ENCODE measurements at places on chromosomes 11 and 22.

- DNase-seq = peak; percentile 49
Measured at GRCh38 chr11:47403571-47403970, 4.8 kb upstream of the SLC39A13 start.

GRCh38 chr22:37026325-37026724 lies 6.8 kb downstream of the MPST start:
- no peak for DNase-seq

GRCh38 chr11:69290806-69291205 lies 3.1 kb upstream of the MYEOV start:
- DNase-seq = no peak

GRCh38 chr11:15565880-15566279 lies 451.2 kb downstream of the INSC start:
- no peak for DNase-seq

DNA sequence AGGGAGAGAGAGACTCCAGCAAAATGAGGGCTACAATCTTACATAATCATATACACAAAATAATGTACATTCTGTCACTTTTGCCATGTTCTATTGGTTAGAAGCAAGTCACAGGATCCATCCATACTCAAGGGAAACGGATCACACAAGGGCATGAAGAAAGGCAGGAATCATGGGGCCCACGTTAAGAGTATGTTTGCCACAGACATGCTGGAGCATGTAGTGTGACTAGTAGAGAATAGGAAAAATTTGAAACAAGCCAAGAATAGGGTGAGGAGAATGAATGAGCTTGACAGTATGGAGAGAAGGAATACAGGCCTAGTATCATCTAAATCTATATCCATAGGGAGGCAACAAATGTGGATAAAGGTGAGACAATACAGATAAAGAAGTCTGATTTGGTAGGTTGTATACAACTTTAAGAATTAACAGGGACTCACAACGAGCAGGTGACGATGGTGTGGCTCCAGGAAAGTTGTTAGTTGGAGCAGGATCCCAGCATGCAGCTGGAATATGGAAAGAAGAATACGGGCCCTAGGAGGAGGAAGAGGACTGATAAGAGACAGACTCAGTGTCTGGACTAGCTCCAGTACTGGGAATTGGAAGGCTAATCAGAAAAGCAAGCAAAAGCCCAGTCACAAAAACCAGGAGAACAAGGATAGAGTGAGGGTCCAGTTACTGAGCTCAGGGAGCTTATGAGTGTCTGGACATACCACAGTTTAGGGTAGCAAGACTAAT lies 301.7 kb upstream of the PITPNB start:
- no peak for DNase-seq

DNA sequence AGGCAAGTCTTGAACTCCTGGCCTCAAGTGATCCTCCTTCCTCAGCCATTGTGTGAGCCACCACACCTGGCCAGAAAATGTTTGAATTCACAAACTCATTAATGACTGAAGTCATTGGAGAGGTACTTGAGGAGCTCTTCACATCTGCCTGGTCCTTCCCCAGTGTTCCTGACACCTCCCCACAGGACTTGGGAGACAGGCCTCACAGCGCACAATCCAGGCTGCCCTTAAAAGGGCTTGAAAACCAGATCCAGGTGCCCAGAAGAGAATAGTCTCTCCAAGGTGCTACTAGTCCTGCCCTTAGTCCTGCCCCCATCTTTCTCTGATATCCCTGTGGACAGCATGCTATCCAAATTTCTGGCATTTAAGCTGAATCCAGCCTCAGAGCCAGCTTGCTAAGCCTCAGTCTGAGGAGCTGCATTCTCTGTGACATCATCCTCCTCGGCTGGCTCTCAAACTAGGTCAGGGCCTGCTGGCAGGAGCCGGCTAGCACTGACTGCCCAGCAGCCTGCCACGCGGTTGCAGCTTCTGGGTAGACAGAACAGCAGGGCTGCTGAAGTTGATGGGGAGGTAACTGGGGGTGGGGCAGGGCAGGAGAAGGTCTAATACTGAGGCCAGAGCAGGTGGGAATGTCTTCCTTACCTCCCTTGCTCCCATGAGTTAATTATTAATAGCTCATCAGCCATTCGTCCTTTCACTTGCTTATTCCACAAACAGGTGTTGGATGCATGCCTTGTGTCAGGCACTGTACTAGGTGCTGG lies 35.3 kb upstream of the NECTIN1 start:
- no peak for DNase-seq

DNA sequence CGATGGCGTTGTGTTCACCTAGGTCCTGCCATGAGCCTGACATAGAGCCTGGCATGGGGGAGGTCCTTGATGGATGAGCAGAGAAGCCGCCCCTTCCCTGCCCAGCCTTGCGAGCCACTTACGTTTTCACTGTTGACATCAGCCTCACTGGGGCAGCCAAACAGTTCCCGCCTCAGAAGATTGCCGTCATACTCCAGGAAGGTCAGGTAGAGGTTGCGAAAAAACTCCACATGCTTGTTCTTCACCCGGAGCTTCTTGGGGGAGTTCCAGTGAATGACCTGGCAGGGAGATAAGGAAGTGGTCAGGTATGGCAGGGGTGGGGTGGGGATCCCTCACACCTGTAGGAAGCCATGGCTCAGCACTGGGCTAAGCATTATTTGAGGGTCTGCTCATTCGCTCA lies 279.3 kb upstream of the SYN3 start:
- no peak for DNase-seq

GRCh38 chr11:113562981-113563461 lies 87.8 kb upstream of the DRD2 start:
- no peak for DNase-seq

DNA sequence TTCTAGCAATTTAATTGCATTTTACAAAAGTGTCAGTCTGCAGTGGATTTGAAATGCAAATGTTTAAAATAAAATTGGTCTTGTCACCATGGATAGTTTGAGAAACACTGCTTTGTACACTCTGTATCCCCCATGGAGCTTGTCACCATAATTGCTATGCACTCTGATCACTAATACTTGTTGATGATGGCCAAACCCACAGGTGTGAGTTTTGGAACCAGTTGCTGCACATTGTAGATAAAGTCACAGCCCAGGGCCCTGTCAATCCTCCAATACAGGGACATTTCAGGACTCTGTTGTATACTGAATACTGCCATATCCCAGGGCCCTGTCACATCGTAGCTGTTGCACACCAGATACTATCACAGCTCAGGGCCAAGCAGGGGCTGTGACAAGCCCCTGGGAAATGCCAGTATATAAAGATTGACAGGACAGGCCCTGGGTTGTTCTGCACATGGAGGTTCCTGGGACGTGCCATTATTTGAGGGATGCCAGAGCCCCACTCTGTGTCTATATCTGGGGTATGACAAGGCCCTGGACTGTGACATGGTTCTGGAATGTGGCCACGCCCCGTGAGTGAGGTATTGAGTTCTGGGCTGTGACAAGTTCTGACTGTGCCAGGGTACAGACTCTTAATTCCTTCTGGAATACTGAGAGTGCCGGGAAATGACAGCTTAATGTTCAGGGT lies 27.9 kb upstream of the SMPD1 start:
- no peak for DNase-seq

GRCh38 chr11:110453684-110454354 lies 24.1 kb downstream of the FDX1 start:
- no peak for DNase-seq

- peak; percentile 90 for DNase-seq
Measured at GRCh38 chr11:128290106-128290840, 297.1 kb downstream of the ETS1 start.

DNA sequence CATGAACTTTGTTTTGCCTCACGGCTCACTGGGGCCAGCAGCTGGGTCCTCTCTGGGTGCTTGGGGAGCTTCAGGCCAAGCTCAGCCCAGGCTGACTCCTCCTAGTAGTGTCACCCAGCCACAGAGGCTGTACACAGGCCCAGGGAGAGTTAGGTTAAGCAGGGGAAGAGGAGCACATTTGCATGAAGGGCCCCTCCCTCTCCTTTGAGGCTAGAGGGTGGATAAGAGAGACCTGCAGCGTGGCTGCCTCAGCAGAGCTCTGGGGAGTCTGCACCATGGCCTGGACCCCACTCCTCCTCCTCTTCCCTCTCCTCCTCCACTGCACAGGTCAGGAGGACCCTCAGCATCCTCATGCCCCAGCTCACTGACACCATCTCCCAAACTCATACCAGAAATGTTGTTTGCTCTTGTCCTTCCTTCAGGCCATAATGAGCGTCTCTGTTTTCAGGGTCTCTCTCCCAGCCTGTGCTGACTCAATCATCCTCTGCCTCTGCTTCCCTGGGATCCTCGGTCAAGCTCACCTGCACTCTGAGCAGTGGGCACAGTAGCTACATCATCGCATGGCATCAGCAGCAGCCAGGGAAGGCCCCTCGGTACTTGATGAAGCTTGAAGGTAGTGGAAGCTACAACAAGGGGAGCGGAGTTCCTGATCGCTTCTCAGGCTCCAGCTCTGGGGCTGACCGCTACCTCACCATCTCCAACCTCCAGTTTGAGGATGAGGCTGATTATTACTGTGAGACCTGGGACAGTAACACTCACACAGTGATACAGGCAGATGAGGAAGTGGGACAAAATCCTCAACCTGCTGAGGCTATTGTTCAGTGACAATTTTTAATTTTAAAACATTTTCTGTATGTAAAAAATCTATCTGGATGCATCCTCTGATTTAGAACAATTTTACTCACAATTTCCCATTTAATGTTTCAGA lies 82.4 kb upstream of the VPREB1 start:
- DNase-seq = no peak

DNA sequence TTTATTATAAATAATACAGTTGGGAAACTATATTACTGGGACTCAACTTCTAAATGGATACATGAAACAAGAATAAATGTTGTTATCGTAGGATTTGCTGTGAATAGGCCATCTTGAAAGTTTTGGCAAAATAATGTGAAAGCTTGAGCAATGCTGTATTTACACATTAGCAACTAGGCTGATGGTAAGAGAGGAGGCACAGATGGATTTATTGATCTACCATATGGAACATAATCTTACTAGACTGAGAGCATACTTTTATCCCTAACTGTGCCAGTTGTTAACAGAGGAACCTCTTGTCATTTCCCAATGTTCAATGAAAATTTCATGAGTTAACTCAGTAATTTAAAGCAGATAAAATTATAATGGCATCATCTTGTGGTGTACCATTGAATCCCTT lies 22.8 kb downstream of the APIP start:
- DNase-seq = no peak

- no peak for DNase-seq
Measured at GRCh38 chr11:135019899-135020298, 607.9 kb upstream of the B3GAT1 start.

- peak; percentile 44 for DNase-seq
Measured at GRCh38 chr11:6563121-6563619, 40.2 kb downstream of the RRP8 start.

- DNase-seq = no peak
Measured at GRCh38 chr22:49119551-49119952, 708.1 kb downstream of the BRD1 start.

DNA sequence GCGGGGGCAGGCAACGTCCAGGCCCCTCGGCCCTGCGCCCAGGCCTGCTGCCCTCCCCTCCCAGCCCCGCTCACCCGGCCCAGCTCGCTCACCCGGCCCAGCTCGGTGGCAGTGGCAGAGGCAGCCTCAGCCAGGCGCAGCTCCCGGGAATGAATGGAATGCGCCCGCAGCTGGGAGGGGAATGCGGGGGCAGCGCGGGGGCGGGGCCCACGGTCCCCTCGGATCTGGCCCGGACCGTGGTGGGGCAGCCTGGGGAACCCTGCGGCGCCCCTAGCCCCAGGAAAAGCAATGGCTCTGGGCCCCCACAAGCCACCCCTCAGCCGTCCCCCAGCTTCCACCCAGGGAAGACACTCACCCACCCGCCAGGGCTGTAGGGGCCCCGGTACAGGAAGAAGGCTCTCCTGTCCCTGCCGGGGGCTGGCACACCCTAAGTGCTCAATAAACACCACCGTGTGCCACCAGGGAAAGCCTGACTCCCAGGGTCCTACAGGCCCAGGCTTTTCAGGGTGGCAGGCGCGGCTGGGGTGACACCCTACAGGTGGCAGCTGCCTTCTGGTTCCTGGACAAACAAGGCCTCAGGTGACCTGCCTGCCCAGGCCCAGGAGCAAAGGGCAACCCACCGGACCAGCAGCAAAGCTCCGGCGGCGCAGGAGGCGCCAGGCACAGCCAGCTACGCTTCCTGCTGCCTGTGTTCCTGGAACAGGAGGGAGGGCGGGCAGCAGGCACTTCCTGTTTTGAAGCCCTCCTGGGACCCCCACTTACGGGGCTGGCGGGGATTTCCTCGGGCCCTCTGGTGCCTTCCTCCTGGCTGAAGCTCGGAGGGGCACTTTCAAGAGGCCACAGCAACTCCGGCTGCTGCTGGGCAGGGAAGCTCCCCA lies 13.8 kb downstream of the PLXNB2 start:
- peak; percentile 53 for DNase-seq

- no peak for DNase-seq
Measured at GRCh38 chr22:41951898-41952474, at the start of gene SMIM45. Gene SMIM45, plus strand, starts transcription at chr22:41952150.

- peak; percentile 86 for DNase-seq
Measured at GRCh38 chr11:67302571-67303131, 679 bp upstream of the SSH3 start.

DNA sequence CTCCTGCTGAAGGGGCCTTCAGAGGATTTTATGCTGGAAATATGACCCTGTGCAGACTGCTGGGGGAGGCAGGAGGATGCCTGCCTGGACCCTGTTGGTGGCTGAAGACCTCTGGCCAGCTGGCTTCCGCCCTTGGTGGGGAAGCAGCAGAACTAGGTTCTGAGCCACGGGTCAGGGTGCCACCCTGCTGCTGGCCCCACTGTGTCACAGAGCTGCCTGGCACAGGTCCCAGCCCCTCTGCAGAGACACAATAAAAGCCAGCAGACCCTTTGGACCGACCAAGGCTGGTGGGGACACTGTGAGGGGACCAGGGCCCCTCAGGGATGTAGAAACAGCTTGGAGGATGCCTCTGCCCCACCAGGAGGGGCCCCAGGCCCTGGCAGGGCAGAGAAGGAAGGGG lies 6.9 kb upstream of the SREBF2 start:
- no peak for DNase-seq

- no peak for DNase-seq
Measured at GRCh38 chr11:1566381-1567051, 5.6 kb downstream of the DUSP8 start.

GRCh38 chr11:44829838-44830237 lies 103.1 kb downstream of the TSPAN18 start:
- DNase-seq = peak; percentile 12

GRCh38 chr11:45092404-45092785 lies 54.0 kb upstream of the PRDM11 start:
- no peak for DNase-seq

DNA sequence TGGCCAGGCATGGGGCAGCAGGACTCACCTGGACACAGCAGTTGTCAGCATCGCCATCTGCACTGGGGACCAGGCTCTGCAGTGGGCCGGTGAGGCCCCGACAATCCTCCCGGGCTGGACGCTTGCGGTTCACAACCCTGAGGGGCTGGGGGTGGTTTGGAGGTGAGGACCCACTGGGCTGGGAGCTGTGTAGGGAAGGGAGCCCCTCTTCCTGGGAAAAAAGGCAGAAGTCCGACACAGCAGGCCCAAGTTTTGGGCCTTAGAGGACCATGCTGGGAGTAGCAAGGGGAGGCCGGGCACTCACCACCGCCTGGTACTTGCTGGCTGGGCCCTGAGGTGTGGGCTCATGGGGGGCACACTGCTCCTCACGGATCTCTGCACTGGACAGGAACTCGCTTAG lies 39.8 kb upstream of the KCNJ11 start:
- DNase-seq = no peak
